ENCODE measurements at places on chromosomes 2 and 18.

DNA sequence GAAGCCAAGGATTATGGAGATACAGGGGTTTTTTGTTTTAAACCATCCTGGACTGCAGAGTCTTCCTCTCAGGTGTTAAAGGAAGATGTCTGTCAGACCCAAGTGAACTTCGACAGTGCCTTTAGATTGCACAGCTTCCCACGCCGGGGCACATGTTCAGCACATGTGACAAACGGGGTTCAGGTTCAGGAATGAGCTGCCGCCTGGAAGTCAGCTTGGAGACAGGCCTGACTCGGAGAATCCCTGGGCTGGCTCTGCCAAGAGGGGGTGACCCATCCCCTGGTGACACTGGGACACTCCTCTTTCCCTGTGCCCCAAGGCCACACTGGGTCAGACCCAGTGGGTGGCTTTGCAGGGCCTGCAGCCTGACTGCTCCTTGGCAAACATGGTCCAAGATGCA lies 359.3 kb upstream of the SALL3 start:
- no peak for DNase-seq

- no peak for DNase-seq
Measured at GRCh38 chr2:182064019-182064778, 78.5 kb downstream of the PPP1R1C start.

GRCh38 chr18:5317186-5317585 lies 21.7 kb upstream of the ZBTB14 start:
- DNase-seq: no peak

DNA sequence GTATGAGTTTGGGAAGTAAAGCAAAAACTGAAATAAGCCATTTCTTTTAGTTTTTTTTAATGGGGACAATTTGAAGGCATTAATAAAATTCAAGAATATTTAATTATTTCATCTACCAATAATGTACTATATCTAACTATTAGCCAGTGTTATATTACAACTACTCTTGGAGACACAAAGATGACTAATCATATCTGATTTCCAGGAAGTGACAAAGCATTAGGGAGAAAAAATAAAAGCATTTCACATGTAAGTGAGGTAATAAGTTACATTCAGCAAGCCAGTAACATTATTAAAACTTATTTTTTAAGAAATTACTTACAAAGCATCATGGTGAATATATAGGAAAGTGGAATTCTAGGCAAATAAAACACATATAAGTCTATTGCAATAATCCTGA lies 781.3 kb upstream of the NRXN1 start:
- no peak for DNase-seq

DNA sequence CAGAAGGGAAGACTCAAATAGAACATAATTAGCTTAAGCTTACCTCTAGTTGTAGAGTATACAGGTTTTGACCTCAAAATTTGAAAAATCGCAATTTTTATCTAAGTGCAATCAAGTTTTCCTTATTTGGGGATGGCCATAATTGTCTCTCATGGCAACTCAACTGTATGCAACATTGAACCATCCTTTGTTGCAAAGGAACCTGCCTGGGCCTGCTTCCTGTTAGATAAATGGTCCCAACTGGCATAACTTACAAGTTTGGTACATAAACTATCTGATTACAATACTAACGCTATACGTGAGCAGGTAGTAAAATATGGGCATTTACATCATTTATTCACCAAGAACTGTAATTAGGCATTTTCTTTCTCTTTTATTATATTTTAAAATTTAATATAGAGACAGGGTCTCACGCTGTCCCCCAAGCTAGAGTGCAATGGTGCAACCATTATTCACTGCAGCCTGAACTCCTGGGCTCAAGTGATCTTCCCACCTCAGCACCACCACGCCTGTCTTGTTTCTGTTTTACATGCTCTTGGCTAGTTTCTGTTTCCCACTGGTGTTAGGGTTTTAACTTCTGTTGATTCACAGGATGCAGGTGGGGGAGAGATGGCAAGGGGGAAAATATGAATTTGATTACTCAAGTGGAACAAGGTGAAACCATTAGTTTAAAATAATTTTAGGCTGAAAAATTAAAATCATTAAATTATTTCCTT lies 55.3 kb upstream of the B3GNT2 start:
- DNase-seq: no peak

DNA sequence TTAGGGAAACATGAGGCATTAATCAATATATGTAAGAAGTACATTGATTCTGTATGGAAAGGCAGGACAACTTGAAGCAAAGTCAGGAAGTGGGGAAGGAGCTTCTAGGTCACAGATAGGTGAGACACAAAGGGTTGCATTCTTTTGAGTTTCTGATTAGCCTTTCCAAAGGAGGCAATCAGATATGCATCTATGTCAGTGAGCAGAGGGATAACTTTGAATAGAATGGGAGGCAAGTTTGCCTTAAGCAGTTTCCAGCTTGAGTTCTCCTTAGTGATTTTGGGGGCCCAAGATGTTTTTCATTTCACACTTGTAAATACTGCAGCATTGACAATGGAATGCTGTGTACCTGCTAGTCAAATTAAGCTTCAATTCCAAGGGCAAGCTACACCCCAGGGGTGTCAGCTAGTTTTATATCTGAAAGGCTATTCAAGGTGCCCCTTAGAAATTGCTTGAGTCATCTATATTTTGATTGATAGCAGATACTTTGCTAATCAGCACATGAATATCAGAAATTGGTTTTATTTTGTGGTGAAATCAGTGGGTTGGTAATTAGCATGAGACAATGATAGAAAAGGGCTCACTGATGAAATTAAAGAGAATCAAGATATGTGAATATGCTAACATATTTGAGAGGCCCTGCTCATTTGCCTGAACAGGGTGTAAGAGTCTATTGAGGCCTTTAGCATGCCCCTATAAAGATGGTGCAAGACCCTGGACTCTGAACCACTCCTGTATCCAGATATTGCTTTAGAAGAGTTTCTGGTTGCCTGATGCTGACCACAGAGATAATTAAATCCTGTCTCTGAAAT lies 131.5 kb downstream of the TMEM17 start:
- no peak for DNase-seq

DNA sequence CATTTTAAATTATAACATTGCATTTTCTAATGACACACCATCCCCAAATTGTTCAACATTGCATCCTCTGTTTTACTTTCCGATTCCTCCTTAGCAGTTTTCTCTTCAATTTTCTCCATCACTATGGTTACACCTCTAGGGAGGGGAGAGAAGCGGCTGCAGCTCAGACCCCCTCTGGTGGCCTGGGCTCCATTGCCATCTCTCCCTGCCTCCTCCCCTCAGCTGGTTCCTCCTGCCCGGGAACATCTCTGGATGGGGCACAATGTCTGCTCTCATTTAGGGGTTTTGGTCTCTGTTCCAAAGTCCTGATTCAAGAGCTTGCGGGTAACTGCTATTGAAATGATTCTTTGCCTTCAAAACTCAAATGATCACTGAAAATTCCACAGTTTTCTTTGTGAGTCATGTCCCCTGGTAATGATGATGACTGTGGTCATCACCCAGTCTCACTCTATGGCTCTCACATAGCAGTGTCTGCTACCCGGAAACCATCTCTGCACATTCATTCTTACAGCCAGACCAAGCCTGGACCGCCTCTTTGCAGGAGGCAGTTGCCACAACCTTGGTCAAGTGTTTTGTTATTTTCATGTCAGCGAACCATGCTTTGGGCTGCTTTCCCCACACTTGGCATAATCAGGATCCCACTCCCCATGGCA lies 263.9 kb downstream of the ALPK2 start:
- DNase-seq: no peak

GRCh38 chr2:1991706-1992245 lies 247.5 kb upstream of the PXDN start:
- no peak for DNase-seq

- DNase-seq: peak; percentile 23
Measured at GRCh38 chr2:132651115-132652045, 18.6 kb downstream of the LYPD1 start.

DNA sequence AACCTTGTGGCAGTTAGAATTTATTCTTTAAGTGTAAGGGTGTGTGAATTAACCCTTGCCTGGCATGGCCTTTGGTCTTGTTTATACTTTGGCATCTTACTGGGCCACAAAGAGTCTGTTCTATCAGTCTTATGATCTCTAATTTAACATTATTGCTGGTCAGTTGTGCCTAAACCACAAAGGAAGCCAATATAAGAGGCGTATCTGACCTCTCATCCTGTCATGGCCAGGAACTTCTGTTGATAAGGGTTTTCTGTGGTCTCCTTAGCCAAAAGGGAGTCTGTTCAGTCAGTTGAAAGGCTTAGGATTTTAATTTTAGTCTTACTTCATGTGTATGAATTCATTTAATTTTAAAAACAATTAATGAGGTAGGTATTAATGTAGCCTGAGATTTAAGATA lies 127.2 kb downstream of the LRRTM4 start:
- no peak for DNase-seq

DNA sequence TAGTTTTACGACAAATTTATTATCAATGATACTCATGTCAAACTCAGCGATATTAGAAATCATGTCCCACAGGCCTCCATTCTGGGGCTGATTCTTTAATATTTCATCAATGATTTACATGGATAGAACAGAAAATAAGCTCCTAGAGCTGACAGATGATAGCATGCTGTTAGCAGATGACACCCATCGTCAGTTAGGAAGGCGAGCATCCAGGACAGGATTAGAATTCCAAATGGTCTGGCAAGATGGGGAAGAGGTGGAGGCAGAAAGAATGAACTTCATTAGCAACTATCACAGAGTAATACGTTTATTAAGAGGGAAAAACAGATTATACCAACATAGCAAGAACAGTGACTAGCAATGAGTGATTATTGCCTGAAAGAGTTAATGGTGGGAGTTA lies 46.2 kb upstream of the ACVR1 start:
- no peak for DNase-seq

GRCh38 chr2:6602471-6602870 lies 263.2 kb downstream of the CMPK2 start:
- no peak for DNase-seq

GRCh38 chr2:27085673-27086089 lies 891 bp upstream of the KHK start:
- peak; percentile 9 for DNase-seq

DNA sequence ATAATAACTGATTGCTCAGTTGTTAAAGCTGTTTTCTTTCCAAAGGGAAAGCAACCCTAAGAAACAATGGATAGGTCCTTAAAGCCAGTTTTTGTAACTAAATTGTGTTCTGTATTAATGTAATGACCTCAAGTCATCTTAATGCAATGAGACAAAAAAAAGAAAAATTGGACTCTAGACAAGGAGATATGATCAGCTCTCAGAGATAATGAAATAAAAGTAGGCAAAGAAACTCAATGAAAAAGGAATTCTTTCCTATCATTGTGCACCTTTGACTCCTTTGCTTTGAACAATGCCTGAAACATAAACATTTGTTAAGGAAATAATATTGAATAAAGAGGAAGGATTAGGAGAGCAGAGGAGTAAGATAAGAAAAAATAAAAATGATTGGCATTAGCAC lies 86.1 kb downstream of the RIT2 start:
- no peak for DNase-seq

DNA sequence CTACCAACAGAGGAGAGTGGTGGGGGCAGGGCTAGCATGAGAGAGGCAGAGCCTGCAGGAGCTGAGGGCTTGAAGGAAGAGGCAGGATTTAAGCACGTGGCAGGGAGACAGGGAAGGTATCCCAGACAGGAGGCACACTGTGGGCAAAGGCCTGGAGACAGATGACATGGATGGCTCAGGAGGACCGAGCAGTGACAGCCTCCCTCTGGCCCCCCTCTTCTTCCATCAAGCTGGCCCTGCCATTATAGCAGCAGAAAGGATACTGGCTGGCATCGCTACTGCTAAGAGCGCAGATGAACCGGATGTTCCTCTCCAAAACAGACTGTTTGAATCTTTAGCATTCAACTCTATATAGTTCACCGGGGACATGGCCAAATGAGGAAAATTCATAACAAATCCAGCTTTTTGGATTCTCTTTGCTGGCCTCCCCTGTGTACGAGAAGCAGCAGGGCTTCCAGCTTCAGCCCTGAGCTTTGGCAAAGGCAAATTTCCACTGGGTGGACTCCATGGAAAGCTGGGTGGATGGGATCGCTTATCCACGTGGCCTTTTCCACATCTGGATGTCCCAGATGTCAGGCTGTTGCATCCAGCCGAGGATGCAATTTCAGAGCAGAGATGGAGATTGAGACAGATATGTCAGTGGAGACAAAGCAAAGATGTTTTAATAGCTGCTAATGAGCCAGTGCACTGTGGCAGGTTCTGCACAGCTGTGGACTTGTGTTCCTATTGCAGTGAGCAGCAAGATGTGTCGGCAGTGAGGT lies 36.2 kb downstream of the CAPN13 start:
- no peak for DNase-seq

GRCh38 chr18:46916551-46917107 lies 678 bp downstream of the PIAS2 start:
- DNase-seq: no peak

- no peak for DNase-seq
Measured at GRCh38 chr2:162490052-162490717, 146.3 kb downstream of the GCA start.

DNA sequence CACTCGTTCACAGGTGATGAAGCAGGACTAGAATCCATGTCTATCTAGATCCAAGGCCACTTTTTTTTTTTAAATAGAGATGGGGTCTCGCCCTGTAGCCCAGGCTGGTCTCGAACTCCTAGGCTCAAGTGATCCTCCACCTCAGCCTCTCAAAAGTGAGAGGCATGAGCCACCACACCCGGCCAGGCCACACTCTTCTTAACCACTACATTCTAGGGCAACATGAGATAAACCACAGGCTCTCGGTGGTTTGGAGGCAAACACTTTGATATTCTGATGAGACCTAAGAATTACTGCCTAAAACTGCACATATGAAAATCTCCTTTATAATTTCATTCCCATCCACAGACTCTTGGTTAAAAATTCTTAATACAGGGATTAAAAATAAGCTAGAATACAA lies 51.8 kb downstream of the USP34 start:
- DNase-seq: no peak

GRCh38 chr2:810397-810796 lies 133.2 kb upstream of the TMEM18 start:
- DNase-seq: no peak

GRCh38 chr2:144580521-144581161 lies 60.7 kb upstream of the ZEB2 start:
- no peak for DNase-seq

DNA sequence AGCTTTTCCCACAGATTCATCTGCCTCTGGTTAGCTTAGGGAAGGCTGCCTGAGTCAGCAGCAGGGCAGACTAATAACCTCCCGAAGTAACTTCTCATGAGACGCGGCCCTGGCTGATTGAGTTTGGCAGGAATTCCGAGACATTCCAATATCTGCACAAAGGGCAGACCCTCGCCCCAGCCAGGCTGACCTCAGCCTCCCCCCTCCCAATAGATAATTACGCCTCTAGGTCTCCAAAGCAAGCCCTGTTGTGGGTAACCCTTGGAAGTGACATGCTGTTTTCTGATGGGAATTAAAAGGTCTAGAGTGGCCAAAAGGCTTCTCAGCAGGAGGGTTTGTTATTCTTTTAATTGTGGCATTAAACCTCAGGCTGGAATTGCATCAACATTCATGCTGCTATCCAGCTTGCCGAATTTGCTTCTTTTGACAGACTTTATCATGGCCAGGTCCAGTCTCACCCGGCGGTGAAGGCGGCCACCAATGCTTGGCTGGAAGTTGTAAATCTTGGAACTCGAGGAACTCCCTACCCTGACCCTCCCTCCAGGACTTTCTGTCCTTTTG lies 98.0 kb upstream of the SLC14A2 start:
- DNase-seq: no peak

- DNase-seq: no peak
Measured at GRCh38 chr2:8158711-8159110, 523.1 kb upstream of the ID2 start.

Measured in NCI-H1436 (cell line).